ENCODE measurements at places on chromosomes 3 and 15.

DNA sequence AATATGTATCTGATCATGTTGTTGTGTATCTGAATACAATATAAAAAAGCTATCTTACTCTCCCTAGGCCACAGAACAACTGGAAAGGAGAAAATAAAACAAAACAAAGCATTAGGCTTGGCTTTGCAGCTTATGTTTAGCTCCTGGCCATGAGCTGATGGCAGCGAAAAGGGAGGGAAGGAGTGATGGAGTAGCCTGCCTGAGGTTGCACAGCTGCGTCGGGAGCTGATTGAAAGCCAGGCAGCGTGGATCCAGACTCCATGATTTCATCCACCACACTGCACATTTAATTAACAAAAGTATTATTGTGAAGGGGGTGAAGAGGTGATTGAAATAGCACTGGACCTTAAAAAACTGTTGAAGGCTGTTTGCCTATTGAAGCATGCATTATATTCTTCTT, 212.2 kb downstream of the GABRG3 start:
- no peak for DNase-seq

DNA sequence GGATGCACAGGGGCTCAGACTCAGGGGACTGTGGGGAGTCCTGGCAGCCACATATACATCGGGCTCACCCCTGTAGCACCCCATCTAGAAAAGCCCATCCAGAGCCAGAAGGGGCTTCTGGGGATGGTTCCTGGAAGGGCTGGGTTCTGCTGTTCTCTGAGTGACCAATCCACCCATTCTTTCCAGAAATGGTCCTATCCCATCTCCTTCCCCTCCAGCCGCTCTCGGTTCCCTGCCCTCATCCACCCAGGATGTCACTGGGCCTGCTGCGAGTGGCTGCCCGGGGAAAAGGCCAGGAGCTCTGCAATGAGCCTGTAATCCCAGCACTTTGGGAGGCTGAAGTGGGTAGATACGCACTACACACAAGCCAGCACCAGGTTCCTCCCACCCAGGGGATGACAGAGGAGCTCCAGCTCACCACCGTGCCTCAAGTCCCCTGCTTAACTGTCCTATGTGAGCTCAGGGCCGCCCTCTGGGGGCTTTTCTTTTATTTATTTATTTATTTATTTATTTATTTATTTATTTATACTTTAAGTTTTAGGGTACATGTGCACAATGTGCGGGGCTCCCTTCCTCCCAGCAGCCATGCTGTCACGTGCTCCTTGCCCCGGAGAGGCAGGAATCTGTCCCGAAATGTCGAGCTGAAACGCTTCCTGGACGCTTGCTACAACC, 13.6 kb upstream of the CSK start:
- no peak for DNase-seq

GRCh38 chr15:90807786-90808086, 60.7 kb upstream of the FURIN start:
- no peak for DNase-seq

GRCh38 chr3:70824773-70825172, 512.3 kb upstream of the MDFIC2 start:
- DNase-seq, result no peak

- DNase-seq, result no peak
Measured at GRCh38 chr15:67047149-67047661, 18.2 kb upstream of the SMAD3 start.

GRCh38 chr3:155106119-155106518, 26.0 kb downstream of the MME start:
- DNase-seq, result no peak

DNA sequence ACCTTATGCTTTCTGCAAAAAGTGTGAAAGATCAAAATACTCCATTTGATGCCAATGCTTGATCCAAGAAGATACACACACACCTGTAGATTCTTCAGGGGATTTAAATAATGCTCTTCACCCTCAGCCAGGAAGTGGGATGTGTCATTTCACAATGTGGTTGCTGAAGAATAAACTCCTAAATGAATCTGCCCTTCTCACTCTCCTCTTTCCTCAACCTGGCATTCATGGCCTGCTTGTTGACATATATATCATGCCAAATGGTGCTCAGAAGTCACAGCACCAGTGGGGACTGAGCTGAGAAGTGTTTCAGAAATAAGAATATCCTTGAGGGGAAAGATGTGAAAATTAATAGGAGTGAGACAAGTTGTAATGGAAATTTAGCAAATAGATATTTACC, 146.6 kb upstream of the ARHGEF26 start:
- DNase-seq, result no peak

DNA sequence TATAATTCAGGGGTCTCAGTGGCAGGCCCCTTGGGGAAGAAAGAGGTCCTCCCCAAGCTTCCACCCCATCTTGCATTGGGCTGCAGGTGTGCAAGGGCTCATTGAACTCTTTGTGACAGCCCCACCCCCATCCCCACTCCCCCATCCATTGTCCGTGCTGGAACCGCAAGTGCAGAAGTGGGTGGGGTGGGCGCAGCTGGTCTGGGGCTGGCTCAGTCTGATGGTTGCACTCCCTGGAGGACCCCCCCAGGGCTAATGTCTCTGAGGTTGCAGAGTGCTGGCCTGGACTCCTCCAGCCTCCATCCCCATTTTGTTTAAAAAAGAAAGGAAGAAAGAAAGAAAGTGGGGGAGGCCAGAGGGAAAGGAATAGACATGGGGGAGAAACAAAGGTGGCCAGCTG, 42.3 kb upstream of the ARL8B start:
- DNase-seq, result no peak

- DNase-seq, result no peak
Measured at GRCh38 chr15:39828374-39828931, 45.8 kb upstream of the FSIP1 start.

- no peak for DNase-seq
Measured at GRCh38 chr15:80183886-80184285, 31.1 kb downstream of the FAH start.

GRCh38 chr15:47517737-47518136, 199.6 kb upstream of the SEMA6D start:
- DNase-seq, result no peak

DNA sequence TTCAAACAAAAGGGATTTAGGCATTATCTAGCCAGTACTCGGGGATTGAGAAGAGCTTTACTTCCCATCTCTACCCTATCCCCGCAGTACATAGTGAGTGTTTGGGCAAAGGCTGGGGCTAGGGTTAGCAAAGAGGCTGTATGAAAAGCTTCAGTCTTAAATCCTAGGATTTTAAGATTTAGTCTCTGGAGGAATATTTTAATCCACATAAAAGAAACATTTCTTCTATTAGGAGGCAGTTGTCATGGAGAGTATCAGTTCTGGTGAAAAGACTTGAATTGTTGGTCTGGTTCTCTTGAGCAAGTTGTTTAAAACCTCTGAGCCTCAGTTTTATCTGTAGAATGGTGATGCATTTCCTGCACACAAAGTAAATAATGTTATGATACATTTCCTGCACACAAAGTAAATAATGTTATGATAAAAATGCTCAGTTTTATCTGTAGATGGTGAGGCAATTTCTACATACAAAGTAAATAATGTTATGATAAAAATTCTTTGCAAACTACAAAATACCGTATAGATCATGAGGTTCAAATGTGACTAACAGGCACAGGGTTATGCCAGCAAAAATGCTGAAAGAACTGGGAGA, 53.9 kb upstream of the ZBED2 start:
- DNase-seq, result no peak

DNA sequence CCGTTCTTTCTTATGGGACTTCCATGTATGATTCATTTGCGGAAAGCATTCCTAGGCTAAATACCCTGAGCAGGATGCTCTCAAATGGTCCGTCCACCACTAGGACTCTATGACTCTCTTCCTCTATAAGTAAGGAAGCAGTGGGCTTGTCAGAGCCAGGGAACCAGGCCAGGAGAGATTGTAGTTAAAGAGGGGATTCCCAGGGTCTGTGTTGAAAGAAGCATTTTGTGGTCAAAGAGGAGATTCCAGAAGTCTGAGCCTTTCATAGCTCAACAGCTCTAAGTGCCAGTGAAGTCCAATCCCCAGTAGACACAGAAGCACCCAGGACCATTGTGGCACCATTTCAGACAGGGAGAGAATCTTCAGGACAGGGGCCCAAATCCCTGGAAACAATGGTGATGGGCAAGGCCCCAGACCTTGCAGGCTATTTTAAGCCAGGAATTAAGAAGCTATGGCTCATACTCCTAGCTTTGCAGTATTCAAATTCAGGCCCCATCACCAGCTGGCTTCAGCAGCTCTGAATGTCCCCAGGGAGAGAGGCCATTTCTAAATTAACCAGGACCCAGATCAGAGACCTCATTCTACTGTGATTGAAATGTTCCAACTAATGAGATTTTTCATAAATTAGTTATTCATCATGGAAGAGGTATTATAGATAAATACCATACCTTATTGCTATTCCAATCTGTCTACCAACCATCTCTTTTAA, 81.7 kb downstream of the CD47 start:
- DNase-seq, result no peak

- no peak for DNase-seq
Measured at GRCh38 chr15:65904301-65904700, 35.0 kb downstream of the RAB11A start.

GRCh38 chr3:129239991-129240390, 9.4 kb upstream of the COPG1 start:
- DNase-seq, result no peak

DNA sequence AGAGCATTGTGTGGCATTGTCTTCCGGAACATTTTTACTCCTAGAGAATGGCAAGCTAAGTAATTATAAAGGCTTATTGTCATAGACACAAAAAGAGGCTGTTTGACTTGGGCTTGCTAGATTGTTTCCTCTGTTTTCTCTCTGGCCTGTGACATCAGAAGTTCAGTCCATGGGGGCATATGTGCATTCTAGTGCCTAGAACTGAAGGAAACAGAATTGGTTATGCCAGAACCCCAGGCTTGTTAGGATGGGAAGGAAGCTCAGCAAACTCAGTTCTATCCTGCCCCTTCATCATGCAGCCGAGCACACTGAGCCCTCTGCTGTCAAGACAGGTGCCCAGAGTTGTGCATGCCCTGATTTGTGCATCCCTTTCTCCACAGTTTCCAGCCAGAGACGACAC, 131.3 kb downstream of the PDE8A start:
- no peak for DNase-seq

- DNase-seq, result no peak
Measured at GRCh38 chr3:119508172-119508845, 10.0 kb downstream of the TIMMDC1 start.

All from progenitor cell of endocrine pancreas (in vitro differentiated cells).